ENCODE measurements at places on chromosomes 12 and 14.

DNA sequence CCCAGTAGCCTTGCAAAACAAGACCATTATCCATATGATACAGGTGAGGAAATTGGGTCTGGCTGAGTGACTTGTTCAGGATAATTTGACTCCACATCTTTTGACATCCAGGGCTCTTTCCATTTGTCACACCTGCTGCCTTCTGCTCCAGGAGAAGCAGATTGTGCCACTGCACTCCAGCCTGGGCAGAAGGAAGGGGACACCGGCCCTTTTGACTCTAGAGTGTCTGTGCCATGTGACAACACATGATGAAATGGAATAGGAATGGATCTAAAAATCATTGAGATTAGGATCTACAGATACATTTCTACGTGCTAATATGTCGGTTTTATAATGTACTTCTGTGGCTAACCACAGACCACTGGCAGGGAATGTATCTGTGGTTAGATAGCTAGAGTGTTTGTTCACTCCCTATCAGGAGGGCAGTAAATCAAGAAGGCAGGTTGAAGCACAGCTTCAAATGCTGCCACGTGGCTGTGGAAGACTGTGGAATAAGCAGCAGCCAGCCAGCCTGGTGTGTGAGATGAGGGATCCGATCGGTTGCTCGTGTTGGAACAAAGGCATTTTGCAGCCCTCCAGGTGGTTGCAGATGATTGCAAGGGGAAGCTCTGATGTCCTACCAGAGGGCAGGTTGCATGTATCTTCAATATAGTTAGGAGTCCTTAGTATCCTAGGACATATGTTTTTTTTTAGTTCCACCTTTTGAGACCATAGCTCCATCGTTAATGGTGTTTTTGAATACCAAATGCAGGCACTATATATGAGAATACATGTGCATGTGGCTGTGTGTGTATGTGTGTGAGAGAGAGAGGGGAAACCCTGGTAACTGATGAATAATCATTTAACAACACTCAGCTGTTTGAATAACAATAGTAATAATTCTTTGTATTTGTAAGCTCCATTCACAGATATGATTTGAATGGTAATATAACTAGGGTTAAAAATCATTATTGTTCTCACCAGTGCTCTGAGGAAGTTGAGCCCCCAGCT, 28.6 kb downstream of the EML1 start:
- DNase-seq: no peak

DNA sequence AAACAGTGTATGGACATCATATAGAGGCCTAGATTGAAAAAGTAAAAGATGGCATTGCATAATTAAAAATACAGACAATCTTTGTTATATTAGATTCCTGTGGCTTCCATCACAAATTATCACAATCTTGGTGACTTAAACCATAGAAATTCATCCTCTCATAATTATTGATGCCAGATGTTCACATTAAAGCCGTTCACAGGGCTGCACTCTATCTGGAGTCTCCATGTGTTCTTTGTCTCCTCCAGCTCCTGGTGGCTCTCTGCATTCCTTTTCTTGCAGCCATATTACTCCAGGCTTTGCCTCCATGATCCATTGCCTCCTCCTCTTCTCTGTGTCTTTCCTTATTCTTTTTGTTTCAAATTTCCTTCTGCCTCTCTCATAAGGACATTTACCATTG, 875.7 kb upstream of the USP15 start:
- DNase-seq: no peak

DNA sequence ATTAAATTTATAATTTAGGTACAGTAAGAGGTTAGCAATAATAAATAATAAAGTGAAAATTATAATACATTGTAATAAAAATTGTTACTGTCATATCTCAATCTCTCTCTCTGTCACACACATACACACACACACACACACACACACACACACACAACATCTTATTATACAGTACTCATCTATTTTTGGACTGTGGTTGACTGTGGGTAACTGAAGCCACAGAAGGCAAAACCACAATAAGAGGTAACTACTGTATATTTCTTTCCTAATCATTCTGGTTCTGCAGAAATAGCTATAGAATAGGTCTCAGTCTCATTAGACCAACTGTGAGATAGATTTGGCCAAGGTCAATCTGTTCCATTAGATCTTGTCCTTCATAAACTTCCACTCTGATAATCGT, 33.1 kb upstream of the PTPRO start:
- DNase-seq: no peak

DNA sequence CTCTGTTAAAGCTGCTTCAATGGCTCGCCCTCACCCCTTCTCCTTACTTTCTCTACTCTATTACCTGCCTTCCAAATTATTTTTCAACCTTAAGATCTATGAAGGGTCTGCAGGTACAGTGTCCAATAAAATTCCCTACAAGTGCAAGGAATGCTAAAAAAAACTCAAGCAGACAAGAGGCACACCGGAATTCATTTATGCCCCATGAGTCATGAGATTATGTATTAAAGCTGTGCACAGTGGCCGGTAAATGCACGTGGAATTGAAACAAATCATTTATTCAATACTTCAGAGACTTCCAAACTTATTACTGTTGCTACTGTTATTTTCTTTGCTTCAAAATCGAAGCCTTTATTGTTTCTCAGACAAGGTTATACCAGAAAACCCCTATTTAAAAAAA, 68.4 kb downstream of the ST8SIA1 start:
- DNase-seq: no peak

GRCh38 chr14:54671537-54671936, 104.6 kb downstream of the SAMD4A start:
- DNase-seq: no peak

DNA sequence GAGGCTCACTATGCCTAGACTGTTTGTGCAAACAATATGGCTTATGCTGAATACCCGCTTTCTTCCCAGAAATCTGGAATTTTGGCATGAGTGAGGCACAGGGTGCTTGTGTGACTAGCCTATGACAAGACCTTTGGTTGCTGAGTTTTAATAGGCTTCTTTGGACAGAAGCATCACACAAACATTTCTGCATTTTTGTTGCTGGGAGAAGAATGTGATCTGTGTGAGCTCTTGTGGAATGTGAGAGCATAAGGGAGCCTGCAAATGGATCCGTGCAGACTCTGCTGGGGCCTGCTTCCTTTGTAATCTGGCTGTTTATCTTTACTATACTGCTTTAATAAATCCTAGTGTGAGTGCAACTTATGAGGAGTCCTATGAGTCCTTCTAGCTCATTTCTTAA, 83.0 kb upstream of the ZDHHC17 start:
- DNase-seq: no peak

GRCh38 chr12:1319212-1319611, 275.2 kb downstream of the FBXL14 start:
- no peak for DNase-seq

DNA sequence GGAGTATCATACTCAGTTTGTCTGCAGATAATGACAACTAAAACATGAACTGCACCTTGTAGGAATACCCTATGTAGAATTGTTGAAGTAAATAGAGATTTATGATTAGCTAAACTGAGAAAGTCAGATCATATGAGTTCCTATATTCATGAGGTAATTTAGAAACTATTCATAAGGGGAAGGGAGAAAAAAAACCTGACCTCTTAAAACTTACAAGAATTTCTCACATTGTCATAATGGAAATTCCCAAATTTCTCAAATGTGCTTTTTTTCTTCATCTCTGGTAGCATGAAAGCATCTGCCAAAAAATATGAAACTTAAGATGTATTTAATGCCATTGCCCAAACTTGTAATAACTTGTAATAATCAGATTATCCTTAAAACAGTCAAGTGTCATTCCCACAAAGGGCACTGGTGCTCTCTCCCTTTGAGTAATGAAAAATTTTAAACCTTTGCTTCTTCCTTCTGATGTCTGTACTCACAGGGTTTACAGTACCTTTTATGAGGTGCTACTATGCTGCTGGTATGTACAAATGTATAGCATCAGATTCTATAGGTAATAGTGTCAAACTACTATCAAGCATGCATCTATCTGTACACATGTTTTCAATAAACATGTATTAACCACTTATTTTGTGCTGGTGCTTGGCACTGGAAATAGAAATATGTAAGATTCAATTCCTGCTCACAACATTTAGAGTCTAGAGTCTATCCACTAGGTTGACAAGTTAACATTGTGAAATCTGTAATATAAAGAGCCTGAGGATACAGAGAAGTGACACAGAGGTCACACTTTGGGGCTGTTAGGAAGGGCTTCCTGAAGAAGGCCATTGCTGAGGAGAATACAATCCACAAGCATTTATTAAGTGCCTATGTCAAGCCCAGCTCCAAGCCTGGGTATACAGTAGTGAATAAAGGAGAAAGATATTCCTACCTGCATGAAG, 17.4 kb upstream of the DRAM1 start:
- DNase-seq: no peak

DNA sequence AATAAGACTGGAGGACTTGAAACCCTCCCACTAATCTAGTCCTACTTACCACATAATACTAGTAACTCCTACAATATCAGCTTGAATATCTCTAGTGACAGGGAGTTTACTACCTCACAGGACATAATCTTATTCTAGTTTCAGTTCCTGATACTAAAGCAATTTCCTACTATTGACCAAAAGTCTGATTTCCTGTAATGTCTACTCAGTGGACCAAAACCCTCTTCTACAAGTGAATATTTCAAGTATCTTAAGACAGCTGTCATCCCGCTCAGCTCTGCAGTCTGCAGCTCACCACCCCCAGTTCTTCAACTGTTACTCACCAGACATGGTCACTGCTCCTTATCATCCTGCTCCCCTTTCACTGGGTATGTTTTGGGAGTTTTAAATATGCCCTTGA, 70.8 kb upstream of the TMCC3 start:
- DNase-seq: no peak

GRCh38 chr12:15209782-15210181, 11.4 kb downstream of the RERG start:
- DNase-seq: no peak

DNA sequence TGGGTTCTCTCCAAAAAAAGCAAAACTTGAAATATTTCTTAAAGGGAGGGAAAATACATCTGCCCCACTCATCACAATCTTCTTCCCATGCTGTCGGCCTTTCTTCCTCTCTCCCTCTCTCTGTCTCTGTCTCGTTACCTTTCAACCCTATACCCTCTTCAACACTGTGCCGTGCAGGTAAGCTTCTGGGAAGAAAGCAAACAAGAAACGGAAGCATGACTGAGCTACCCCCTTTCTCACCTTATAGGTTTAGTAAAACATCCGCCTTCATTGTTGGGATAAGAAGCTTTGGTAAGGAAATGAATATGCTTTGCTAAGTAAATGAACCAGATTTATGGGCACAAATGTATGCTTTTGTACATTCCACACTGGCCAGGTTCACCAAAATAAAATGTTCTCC, 63.0 kb downstream of the TMEM30B start:
- no peak for DNase-seq

GRCh38 chr14:68703093-68703492, 89.8 kb downstream of the ZFP36L1 start:
- no peak for DNase-seq

DNA sequence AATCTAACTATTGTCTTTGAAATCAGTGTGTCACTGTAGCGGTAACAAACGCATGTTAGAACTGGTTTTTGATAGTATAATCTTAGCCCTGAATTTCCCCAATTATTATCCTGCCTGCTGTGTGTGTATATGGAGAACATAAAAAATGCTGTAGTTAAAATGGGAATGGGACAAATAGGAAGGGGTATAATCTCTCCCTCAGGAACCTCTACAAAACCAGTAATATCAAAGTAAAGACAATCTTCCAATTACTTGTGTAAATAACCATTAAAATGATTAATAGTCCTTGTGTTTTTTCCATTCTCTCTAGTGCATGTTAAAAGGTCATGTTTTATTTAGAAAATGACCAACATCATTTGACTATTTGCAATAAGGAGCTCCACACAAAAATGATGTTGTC, 200.1 kb upstream of the TMTC1 start:
- no peak for DNase-seq

DNA sequence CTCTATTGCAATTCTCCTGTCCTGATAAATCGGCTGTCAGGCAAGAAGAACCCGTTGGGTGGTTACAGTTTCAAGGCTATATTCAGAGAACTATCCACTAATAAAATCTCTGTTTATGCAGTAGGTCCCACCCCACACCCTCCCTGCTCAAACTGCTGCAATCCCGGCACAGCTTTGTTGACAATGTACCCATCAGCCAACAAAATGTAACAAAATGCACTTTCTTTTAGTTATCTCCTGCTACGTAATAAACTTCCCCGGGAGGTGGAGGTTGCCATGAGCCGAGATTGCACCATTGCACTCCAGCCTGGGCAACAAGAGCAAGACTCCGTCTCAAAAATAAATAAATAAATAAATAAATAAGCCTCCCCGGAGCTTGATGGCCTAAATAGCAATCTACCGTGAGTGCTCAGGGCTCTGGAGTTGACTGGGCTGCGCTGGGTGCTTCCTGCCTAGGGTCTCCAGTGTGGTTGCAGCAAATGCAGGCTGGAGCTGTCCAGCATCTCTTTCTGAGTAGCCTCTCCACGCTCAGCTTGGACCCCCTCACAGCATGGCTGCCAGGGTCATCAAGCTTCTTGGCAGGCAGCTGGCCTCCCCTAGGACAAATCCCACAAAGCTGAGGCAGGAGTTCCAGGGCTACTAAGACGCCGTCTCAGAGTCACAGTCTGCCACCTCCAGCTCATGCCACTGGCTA, 43.2 kb upstream of the FBRSL1 start:
- DNase-seq: no peak

GRCh38 chr12:71846322-71846940, 6.9 kb downstream of the TBC1D15 start:
- no peak for DNase-seq

DNA sequence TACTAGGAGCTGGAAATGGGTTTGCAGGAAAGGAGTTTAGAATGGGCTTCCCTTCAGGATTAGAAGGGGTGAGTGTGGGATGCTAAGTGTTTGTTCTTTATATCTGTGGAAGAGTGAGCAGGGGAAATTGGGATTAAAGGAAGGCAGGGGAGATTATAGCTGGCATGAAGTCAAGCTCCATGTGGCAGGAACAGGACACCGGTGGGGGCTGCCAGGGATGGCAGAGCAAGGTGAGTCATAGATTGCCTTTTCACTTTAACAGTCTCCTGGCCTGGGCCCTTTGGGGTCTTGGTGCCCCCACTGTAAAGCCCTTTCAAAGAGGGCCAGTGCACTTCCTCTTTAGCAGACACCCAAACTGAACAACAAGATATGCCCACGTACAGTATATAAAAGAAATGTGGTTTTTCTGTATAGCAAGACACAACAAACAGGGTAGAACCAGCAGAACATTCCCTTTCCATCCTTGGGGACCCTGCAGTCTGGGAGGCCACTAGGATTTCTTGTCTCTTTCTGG, 23.1 kb upstream of the FBXO21 start:
- no peak for DNase-seq

GRCh38 chr14:75289840-75290388, 11.3 kb downstream of the FOS start:
- no peak for DNase-seq

Data from stimulated activated CD8-positive, alpha-beta memory T cell treated with anti-CD3 and anti-CD28 coated beads, Interleukin-4, amount 100 ng/mL, for 1 hour (primary cell).